Mucosa of gallbladder (tissue), 1 donor: ENCODE measurements at places on chromosomes 4 and X.

DNA sequence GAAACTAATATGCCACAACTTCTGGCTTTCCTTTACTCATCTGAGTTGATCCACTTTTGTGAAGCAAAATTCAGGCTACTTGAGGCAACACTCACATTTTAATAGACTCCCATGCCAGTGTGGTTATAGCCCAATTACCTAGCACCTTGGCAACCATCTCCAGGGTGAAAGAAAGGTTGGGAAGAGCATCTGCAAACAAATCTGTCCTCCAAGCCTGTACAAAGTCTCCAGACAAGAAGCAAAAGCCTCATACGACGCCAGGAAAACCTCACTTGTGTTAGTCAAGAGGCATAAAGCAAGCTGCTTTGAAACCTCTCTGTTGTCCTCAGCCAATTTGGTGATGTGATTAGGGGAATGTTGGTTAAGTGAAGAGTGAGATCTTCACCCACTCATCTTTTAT is 246.6 kb downstream of the THOC2 start:
- DNase-seq = no peak

DNA sequence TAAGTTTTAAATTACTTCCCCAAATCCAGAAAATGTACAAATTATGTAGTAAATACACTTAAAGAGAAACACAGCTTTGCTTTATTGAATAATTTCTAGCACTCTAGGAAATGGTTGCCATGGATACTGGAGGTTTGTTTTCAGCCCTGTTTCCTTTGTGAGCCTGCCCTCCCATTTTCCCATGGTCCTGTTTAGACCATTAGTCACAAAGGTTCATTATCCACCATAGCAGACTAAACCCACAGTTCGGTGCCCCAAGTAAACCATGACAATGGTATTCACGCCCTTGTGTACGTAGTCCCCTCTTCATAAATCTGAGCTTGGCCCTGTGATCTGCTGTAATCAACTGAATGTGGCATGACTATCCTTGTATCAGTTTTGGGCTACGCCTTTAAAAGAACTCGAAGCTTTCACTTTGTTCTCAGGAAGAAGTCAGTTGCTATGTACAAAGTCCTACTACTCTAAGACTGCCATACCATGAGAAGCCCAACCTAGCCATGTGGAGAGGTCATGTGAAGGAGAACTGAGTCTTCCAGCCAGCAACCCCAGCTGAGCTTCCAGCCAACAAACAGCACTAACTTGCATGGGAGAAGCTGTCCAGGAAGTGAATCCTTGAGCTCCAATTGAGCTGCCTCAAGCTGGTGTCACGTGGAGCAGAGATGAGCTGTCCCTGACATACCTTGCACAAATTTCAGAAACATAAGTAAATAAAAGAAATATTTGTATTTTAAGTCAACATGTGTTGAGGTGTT is 300.4 kb downstream of the LDB2 start:
- no peak for DNase-seq

GRCh38 chr4:172978848-172979247 is 189.8 kb upstream of the GALNT7 start:
- no peak for DNase-seq

- no peak for DNase-seq
Measured at GRCh38 chrX:40871385-40872082, 136.2 kb upstream of the MED14 start.

DNA sequence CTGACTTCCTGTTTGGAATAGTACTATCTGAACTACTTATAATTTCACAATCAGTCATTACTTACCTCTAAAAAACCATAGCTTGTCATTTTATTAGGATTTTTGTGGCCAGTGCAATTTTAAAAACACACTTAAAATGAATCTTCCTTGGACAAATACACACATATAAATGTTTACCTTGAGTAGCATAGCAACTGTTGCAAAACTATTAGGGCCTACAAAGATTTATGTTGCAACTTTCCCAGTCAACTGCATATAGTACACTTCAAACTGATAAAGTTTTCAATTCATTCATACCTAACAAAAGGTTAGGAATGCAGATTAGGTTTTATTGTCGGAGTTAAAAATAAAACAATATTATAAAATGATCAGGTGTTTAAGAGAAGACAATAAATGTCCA is 193.0 kb downstream of the PDGFC start:
- DNase-seq = no peak

DNA sequence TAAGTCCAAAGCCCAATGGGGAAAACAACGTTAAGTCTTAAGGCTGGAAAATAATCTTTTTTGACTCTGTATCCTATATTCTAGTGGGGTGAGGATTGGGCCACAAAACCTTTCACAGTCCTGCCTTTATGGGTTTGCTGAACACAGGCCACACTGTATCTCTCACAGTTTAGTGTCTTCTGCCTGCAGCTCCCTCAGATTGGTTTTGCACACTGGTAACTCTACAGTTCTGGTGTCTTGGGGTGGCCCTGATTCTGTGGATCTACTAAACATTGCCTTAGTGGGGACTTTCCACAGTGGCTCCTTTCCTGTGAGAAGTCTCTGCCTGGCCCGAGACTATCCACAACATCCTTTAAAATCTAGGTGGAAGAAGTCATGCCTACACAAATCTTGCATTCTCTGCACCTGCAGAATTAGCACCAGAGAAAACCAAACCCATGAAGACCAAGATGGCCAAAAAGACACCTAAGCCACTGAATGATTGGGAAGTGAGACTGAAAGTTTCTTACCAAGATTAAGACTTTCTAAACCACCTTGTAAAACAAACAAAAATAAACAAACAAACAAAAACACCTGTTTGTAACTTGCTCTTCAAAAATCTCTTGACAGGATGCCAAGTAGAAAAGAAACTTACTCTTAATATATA is 150.4 kb upstream of the PCDH10 start:
- no peak for DNase-seq

DNA sequence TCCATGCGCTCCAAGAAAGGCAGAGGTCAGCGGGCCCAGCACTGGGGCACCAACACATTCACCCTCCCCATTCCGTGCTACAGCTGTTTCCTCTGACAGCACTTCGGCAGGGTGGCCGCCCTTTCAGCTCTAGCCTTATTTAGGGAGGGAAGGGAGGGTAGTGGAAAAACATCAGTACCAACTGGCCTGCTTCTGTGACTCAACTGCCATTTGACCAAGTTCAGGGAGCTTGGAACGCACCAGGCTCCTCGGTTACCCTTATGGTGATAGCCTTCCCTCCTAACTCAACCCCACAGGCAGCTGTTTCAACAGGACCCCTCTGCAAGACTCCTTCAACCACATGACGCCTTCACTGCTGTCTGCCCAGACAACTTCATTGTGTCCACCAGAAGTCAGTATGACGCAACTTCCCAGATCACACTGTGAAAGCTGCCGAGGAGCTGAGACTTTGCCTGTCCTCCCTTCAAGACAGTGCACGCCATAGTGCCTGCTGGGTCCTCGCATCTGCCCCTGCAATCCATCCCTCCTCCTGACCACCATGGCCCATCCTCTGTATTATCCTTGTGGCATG is 132.2 kb downstream of the AFAP1 start:
- no peak for DNase-seq

DNA sequence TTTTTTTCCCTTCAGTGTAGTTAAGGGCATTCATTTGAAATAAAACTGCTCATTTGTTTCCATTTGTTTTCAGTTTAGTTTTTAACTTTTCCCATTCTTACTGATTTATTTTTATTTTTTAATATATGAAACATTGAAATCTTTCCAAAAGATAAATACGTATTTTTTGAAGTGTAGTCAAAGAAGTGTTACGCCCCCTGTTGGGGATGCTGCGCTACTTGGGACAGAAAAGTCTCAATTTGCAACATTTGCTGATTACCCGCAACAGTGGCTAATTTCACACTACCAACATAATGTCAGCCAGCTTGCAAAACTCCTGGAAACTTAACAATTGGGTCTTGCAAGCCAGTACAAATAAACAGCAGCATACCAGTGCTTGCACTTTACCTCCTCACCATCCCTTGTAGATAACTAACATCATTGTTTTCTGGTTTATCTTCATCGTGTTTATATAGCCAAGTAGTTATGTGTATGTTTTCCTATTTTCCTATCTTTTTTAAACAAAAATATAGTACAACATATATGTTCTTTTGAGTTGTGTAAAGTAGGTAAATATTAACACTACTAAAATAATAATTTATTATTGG is 158.6 kb downstream of the STPG2 start:
- DNase-seq = no peak

- no peak for DNase-seq
Measured at GRCh38 chr4:73438582-73439215, 2.7 kb downstream of the AFP start.

GRCh38 chr4:7823416-7823824 is 116.2 kb downstream of the AFAP1 start:
- DNase-seq = peak; percentile 39

- DNase-seq = no peak
Measured at GRCh38 chrX:112527903-112528302, 151.8 kb downstream of the LHFPL1 start.
